ENCODE measurements at places on chromosomes 2 and 18.

DNA sequence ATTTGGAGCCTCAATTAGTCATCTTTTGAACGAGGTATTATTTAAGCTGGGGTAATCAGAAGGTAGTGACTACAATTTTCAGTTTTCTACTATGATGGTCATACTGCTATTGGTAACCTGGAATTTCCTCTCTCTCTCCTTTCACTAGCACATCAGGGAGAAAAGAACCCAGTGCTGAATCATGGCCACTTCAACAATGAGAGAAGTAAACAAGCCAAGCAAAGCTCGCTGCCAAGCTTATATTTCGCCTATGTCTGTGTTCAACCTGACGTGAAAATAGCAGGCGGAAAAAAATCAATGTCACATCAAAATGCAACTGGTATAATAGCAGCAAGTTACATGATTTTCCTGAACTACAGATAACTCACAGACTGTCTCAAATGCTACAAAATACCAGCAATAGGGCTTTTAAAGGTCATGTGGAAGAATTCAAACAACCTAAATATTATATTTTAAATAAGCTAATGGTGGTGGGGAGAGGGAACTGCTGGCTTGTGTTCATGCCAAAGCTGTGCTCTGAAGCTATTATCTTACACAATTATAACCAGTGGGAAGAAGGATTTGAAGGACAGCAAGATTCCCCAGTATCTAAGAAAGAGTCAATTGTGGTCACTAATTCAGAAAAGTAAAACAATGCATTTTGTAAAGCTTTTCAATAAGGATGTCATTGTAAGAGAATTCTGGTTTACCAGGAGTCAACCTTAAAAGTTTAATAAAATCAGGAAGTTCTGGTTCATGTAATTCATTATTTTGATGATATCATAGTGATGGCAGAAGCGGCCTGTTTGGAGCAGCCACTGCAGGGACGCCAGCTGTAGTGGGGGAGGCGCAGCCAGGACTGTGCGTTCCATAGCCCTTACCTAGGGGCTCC lies 38.0 kb downstream of the RNF152 start:
- DNase-seq: no peak

DNA sequence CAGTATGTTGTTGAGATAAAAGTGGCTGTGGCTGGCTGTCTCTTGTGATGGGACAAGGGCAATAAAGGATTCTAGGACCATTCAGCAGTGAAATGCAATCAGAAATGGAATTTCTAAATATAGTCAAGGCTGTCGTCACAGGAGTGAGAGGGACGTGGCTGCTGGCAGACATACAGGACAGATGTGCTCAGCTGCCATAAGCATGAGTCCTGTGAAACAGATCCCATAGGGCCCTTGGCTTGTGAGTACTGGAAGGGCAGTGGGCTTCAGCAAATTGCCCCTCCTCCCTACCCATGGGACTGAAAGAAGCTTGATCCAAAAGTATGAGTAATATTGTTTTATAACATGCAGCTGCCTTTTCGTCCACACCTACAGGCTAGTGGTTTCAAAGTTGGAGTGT lies 4.2 kb upstream of the CNNM3 start:
- DNase-seq: no peak

- DNase-seq: no peak
Observed at GRCh38 chr2:66721776-66722175, 286.9 kb downstream of the MEIS1 start.

DNA sequence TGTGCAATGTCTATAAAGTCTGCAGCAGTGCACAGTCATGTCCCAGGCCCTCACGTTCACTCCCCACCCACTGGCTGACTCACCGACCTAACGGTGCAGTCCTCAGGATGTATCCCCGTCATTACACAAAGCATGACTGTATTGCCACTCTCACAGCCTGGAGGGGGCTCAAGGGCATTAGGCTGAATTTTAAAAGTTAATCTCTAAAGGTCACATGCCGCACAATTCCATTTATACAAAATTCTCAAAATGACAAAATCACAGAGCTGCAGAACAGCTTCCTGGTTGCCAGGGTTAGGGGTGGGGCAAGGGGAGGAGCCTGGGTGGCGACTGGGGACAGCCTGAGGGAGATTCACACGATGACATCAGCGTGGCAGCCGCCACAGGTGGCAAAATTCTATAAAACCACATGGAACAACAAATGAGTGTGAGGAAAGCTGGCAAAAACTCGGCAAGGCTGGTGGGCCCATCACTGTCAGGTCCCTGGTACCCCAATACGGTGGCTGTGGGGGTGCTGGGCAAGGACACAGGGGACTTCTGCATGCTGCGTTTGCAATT lies 97.6 kb downstream of the NDUFA10 start:
- no peak for DNase-seq

- no peak for DNase-seq
Observed at GRCh38 chr2:89767572-89768435, 1076.3 kb downstream of the RPIA start.

GRCh38 chr2:75705921-75706320 lies 4.8 kb downstream of the GCFC2 start:
- DNase-seq: no peak

DNA sequence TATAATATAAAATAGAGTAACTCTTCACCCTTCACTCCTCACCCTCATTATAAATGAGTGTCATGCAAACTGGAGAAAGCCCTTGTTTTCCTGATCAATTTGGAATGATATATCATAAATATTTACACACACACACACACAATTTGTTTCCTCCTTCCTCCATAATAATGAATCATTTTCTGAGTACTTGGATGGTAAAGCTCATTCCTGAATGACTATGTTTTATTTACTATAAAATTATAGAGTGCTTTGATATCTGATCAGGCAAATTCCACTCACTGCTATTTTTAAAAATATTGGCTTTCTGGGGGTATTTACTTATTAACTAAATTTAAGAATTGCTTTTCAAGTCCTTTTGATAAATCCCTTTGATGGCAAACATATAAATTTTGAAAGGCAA lies 1125.5 kb upstream of the CNTNAP5 start:
- no peak for DNase-seq

- DNase-seq: no peak
Observed at GRCh38 chr18:31776093-31776492, 15.4 kb upstream of the SLC25A52 start.

GRCh38 chr2:241499146-241499965 lies 9.0 kb downstream of the STK25 start:
- DNase-seq: no peak

- DNase-seq: no peak
Observed at GRCh38 chr18:49399003-49399402, 61.4 kb downstream of the DYM start.

All from anterior cingulate cortex (tissue), 58 donors.